ENCODE measurements at places on chromosomes 3 and 15.

DNA sequence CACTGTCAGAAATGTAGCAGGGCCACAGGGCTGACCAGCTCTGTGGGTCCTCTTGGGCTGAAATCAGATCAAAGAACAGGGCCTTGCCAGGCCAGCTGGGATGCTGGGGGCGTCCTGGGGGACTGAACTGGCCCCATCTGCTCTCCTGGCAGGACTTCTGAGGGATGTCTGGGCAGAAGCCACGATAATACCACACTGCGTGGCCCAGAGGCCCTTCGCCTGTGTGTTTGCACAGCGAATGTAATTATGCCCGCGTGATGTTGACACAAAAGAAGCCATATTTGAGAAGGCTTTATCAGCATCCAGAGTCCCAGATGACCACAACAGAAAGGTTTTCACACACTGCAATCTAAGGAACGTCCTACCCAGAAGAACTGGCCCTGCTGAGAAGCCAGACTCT lies 174.0 kb downstream of the RAB11A start:
- no peak for DNase-seq

GRCh38 chr15:68354268-68354667 lies 76.7 kb downstream of the FEM1B start:
- no peak for DNase-seq

DNA sequence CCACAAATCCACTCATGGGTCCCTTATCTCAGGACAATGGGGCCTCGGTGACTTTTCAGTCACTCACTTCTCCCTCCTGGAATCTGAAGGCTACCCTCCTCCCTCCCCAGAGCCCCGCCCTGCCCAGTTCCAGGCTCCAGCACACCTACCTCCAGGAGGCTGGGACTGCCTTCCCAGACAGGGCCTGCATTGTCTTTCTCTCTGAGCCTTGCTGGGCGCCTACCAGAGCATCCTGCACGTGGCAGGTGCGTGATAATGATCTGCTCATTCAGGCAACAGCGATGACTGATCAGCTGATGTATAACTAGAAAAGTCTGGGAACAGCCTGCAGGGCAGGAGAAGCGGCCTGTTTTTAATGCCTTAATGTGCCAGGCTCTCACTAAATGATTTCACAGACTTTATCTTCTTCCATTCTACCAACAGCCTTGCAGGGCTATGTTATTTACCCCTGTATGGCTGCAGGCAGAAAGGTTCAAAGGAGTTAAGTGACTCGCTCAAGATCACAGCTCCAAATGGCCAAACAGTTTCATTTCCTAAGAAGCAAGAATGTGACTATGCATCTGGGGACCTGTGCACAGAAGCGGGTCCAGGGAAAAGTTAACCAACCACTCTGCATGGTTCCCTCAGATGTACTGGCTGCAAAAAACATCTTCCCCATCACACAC lies 6.3 kb downstream of the ADAMTS17 start:
- DNase-seq = no peak

GRCh38 chr3:141996437-141996836 lies 120.0 kb downstream of the ATP1B3 start:
- DNase-seq = no peak

DNA sequence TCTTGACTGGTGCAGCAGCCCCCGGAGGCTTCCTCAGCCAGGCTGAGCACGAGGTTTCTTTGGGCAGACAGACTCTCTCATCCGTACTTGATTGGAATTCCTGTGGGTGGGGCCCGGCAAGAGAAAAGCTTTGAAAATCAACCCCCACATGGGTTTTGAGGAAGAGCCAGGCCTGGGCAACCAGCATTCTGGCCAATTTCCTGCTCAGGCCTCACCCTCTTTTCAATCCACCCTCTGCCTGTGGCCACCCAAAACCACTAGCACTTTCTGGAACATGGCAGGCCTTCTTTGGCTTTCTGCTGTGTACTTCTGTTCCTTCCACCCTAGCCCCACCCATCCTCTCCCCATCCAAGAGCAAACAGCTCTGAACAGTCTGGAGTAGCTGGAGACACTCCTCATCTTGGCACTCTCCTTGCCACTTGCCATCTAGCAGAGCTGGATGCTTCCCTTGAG lies 5.9 kb downstream of the MYO5C start:
- DNase-seq = no peak

DNA sequence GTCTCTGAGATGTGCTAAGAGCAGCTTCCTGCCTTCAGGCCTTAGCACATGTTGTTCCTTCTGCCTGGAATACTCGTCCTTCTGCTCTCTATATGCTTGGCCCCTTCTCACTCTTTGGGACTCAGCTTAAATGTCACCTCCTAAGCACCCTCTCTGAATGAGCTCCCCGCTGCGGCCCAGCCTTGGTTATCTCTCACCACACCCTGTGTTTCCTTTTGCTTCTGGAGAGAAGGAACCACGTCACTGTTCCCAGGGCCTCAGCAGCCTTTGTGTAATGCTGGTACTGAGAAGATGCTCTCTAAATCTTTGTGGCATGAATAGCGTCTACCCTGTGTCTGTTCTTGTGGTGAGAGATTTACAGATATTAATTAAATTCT lies 2.2 kb downstream of the FAH start:
- DNase-seq = no peak

GRCh38 chr3:36476286-36476942 lies 96.1 kb downstream of the STAC start:
- no peak for DNase-seq

GRCh38 chr3:42134867-42135464 lies 43.8 kb downstream of the TRAK1 start:
- DNase-seq = no peak

- DNase-seq = peak; percentile 68
These were observed 13.9 kb upstream of the PAQR9 start for GRCh38 chr3:142977399-142977728.

DNA sequence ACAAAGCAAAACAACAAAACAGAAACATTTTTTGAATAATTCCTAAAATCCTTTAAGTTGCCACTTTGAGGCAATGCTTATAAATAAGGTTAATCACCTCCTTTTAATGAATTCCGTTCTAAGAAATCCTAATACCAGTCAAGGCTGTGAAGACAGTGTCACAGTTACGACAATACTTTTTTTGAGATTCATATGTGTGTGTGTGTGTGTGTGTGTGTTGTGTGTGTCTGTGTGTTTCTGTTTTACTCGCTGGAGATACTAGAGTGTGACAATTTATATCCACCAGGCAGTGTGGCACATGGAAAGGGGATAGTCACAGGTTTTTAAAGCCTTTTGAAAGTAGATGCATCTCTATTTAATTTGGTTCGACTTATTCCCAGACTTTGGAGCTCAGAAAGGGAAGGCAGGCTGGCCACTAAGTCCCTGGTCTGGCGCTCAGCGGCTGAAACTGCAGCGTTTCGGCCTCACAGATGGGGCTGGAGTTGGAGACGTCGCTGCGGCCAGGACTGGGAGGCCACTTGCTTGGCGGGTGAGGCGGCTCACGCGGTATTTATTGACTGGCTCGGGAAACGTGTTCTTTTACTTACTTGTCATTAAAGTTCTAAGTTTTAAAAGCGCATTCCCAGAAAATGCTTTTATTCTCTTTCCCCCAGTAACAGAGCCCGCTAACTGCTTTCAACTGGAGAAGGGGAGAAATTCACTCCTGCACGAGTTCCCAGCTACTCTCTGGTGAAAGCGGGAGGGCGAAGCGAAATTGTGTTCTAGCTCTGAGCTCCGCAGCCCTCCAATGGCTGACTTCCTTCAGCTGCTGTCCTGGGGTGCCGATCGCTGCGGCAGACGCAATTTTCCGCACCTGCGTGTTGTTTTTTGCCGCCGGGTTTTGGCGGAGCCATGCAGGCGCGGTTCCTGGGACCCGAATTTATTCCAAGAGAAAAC lies 13.7 kb downstream of the ZIC1 start:
- DNase-seq = no peak

- DNase-seq = no peak
These were observed 66.4 kb upstream of the RPL35A start for GRCh38 chr3:197883541-197883940.

DNA sequence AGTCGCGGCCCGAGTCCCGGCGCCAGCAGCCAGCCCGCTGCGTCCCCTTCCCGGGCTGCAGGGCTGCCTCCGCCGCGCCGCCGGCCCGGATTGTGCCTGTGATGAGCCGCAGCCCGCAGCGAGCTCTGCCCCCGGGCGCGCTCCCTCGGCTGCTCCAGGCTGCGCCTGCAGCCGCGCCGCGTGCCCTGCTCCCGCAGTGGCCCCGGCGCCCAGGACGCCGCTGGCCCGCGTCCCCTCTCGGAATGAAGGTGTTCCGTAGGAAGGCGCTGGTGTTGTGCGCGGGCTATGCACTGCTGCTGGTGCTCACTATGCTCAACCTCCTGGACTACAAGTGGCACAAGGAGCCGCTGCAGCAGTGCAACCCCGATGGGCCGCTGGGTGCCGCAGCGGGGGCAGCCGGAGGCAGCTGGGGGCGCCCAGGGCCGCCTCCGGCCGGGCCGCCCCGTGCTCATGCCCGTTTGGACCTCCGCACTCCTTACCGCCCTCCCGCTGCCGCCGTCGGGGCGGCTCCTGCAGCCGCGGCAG lies 1.2 kb downstream of the CHST2 start:
- DNase-seq = peak; percentile 42

- peak; percentile 67 for DNase-seq
These were observed 332.2 kb downstream of the LPP start for GRCh38 chr3:188486126-188486525.

GRCh38 chr15:43449981-43450380 lies 43.0 kb downstream of the TP53BP1 start:
- DNase-seq = no peak

DNA sequence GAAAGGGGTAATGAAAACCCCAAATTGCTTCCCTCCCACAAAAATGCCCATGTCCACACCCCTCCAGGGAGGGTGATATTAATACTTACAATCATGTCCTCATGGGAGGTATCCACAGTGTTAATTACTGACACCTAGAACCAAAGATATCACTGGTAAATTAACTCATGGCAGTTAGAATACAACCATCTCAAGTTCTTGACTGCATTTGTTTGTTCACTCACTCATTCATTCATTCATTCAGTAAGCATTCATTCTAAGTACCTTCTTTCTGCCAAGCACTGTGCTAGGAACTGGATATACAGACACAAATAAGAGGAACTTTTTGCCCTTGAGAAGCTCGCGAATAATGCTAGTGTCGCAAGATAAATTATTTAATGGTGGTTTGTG lies 3.0 kb downstream of the SEC13 start:
- no peak for DNase-seq

GRCh38 chr3:80238152-80238551 lies 470.4 kb upstream of the ROBO1 start:
- peak; percentile 39 for DNase-seq

GRCh38 chr15:57061696-57062095 lies 143.3 kb downstream of the TCF12 start:
- DNase-seq = no peak

GRCh38 chr15:42073418-42073817 lies 20.9 kb downstream of the PLA2G4D start:
- no peak for DNase-seq

GRCh38 chr15:61715082-61715481 lies 345.2 kb downstream of the VPS13C start:
- peak; percentile 48 for DNase-seq

DNA sequence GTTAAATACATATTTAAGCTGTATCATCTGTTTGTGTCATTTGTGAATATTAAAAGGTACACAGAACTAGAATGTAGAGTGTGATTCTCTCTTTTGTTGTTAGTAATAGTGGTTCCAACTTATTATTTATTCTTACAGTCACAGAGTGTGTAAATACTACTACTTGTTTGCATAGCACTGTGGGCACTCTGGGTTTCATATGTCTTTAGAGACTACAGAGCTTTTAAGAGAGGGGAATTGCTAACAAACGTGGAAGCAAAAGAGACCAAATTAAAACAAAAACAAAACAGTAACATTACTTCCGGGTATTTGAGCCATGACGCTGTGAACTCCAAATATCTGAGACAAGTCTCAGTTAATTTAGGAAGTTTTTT lies 828.0 kb upstream of the DPPA4 start:
- no peak for DNase-seq

DNA sequence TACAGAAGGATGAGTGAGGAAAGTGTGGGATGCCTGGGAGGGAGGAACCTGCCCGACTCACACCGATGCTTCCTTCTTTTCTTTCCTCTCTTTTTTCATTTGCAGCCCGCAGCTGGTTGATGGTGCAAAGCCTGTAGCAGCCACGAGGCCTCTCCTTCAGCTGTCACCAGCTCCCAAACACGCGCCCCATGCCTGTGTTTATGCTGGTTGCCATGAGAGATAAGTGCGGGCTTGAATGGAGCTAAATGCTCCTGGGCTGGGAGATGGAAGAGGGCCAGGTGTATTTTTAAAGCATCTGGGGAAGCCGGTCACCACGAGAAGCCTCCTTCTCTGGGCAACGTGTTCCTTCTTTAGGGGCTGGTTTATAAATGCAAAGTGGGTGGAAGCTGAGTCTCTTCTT lies 9.3 kb downstream of the COLQ start:
- no peak for DNase-seq

DNA sequence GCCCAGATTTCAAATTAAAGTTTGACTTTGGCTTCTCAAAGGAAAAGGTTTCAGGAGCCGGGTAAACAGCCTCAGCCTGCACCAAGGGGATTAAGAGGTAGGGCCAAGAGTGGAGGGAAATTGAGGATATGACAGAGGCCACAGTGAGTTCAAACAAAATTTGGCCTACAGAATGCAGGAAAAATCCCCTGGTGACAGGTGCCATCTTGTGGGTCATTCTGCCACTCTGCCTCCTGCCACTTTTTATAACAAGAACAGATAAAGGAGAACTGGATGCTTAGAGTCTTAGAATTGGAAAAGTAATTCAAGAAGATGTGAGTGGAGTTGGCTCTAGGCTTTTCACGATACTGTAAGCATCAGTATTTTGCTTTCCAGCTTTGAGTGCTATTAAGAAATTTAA lies 253.2 kb downstream of the NR2F2 start:
- no peak for DNase-seq

DNA sequence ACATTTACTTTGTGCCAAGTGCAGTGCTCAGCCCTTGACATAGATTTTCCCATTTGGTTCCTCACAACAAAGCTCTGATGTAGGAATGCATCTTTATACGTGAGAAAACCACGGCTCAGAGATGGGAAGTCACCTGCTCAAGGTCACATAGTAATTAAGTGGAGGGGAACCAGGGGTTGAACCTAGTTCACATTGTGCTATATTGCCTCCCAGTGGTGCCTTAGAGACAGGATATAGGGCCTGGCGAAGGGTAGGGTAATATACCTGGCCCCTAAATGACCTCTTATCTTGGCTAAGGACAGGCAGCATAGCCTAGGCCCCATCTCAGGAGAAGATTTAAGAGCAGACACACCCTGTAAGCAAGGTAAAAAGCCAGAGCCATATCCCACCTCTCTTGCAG lies 71.5 kb downstream of the FOXP1 start:
- no peak for DNase-seq

GRCh38 chr3:45664578-45664977 lies 24.6 kb upstream of the SACM1L start:
- no peak for DNase-seq

DNA sequence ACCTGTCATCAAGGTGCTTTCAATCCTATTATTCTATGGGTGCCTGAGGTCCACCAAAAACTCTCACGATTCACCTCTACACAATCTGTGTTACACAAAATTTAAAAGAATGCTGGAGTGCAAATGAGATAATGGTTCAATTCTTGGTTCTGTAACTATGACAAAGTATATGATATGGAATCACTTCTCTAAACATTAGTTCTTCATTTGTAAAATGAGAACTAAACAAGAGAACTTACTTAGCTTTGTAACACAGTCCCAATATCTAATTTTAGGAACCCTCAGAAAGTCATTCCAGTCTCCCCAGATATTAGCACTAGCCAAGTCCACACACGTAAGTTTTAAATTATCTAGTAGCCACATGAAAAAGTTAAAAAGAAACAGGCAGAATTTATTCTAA lies 111.5 kb downstream of the TBL1XR1 start:
- DNase-seq = no peak

Data from fibroblast of mammary gland (primary cell).